ENCODE measurements at places on chromosomes 5 and 9. TPM values are rescaled to one million over a fixed set of nuclear protein-coding genes. Genes with fewer than 3 reads are reported as not detected.

FBP1 gene
- 0.39 TPM for total RNA-seq

FAM78A gene
- 52.8 TPM for total RNA-seq

PCDHB9 gene
- not detected for total RNA-seq

NRARP gene
- 15.4 TPM for total RNA-seq

LCN10 gene
- 0.39 TPM for total RNA-seq

CACNA1B gene
- total RNA-seq: not detected

TOR4A gene
- total RNA-seq: 11.6 TPM

ELOVL7 gene
- total RNA-seq: 0.49 TPM

TMEM171 gene
- not detected for total RNA-seq

HBEGF gene
- 28.9 TPM for total RNA-seq

IFNA2 gene
- total RNA-seq: not detected

Measured in activated T-helper 1 cell treated with anti-CD3 and anti-CD28 coated beads, Interleukin-12 subunit alpha, Interleukin-12 subunit beta, Interleukin-2, Interleukin-4 antibody, amounts not matched to agents 30 ng/mL and 10 ng/mL and 1 ng/mL, durations not matched to agents 14 hours and 24 hours and 36 hours (primary cell).